ENCODE measurements at places on chromosomes 1 and 21.
A peak's percentile ranks its signal among the peaks of the same experiment; 100 is the strongest.

DNA sequence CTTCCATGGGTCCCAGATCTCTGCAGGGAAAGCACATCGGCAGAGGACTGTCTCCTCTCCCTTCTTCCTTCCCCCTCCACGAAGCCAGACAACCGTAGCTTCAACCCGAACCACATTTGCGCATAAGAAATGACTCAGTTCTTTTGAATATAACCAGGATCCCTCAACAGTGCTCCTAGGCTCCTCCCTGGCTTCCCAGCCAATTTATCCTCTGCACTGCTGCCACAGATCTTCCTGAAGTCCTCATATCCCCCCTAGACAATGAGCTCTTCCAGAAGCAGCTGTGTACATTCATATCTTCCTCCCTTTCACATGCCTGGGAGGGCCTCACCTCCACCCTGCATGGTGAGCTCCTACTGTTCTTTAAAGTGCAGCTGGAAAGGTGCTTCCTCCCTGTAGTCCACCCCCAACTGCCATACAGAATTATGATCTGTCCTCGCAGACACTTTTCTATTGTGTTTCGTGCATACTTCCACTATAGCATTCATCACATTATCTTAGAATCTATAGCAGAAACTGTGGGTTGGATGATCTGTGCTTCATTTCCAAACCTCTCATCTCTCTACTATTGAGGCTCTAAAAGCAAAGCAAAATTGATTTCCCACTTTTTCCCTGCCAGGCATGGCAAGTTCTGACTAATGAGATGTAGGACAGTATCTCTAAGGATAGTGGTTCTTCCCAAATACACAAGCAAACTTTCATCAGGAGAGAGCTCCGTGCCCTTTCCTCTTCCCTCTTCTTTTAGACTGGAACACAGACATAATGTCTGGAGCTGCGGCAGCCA is 179.3 kb upstream of the HMGB4 start:
- no peak for DNase-seq

DNA sequence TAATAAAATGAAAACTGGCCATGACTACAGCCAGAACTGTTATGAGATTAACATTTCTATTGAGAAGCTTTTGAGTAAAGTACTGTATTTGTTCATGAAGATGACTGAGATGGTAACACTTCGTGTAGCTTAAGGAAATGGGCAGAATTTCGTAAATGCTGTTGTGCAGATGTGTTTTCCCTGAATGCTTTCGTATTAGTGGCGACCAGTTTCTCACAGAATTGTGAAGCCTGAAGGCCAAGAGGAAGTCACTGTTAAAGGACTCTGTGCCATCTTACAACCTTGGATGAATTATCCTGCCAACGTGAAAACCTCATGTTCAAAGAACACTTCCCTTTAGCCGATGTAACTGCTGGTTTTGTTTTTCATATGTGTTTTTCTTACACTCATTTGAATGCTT is 164.0 kb downstream of the NEK7 start:
- DNase-seq = no peak

DNA sequence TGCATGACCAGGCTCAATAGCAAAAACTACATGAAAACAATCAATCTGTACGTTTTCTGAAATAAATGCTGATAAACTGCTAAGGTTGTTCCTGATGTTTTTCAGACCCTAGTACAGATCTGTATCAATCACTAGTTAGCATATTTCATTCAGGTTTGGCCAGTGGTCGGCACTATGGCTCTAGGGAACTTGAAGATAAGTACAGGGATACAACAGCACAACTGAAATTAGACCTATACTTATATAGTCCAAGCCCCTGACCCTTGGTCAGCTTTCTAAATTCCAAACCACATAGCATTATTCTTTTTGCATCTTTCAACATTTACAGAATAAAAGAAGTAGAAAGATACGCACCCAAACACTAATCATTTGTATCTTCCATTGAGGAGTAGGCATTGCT is 142.7 kb downstream of the PLPPR4 start:
- no peak for DNase-seq

GRCh38 chr1:158732524-158732923 is 12.0 kb upstream of the OR6K3 start:
- DNase-seq = no peak

- no peak for DNase-seq
Observed at GRCh38 chr1:222927031-222927430, 112.2 kb downstream of the DISP1 start.

DNA sequence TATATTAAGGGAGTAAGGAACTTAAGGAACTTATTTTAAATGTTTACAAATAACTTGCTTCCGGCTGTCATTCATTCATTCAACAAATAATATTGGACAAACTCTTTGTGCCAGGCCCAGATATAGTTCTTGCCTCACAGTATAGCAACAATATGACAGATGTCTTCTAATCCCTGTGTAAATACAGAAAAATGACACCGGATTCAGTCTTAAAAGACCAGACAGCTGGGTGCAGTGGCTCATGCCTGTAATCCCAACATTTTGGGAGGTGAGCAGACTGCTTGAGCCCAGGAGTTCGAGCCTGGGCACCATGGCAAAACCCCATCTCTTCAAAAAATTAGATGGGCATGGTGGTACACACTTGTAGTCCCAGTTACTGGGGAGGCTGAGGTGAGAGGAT is 23.7 kb downstream of the EIF2B3 start:
- no peak for DNase-seq

GRCh38 chr1:11188381-11188780 is 774 bp upstream of the ANGPTL7 start:
- DNase-seq = no peak

DNA sequence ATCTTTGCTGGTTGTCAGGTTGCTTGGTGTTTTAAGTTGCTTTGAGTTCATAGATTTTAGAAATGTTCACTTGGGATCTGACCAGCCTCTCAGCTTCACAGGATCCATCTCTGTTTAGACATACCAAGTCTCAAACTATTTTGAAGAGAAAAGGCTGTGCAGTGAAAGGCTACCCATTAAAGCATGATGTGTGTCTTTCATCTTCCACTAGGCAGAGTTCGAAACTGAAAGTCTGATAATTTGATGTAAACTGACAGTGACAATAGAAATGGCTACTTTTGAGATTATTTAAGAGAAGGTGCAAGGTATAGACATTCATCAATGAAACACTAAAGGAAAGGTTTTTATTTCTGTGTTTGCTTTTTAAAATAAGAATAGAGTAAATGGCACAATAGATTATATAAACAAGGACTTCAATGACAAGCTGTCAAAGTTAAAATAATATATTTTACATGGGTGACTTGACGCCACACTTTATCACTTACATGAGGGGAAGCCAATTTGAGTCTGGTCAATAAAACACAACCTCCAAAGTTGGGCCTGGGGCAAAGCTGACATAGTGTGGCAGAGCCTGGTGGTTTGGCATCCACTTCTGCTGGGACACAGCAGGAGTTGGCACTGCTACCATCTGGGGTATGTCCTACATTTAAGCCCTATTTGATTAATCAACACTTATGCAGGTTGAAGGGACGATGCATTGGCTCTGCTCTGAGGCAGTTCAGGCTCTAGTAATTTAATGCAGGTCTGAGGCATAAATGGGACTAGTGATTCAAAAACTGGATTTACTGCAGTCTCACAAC is 197.7 kb downstream of the CRB1 start:
- DNase-seq = no peak

DNA sequence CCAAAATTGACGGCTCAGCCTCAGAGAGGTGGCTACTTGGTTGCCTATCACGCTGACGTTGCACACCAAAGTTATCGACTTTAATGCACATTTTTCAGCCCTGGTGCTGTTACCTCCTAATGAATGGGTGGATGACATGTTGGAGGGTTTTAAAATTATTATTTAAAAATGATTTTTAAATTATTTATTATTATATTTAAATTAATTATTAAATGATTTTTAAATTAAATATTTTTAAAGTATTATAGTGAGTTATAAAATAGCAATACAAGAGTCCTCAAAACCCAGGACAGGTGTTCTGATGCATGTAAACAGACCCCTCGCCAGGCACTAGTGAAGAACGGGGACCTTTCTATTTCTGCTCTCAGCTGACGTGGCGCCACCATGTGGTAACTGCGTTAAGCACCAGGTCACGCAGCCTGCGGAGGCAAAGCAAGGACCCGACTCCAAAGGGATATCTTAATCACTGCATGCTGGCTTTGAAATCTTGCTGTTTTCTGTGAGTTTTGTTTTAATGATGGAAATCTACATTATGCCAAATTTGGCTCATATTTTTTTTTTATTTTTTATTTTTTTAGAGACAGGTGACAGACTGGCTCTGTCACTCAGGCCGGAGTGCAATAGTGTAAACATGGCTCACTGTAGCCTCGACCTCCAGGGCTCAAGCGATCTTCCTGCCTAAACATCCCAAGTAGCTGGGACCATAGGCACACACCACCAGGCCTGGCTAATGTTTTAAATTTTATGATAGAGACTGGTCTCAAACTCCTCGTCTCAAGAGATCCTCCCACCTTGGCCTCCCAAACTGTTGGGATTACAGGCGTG is 22.6 kb downstream of the CASP9 start:
- DNase-seq = peak; percentile 81

GRCh38 chr1:36836196-36836883 is 198.0 kb downstream of the GRIK3 start:
- no peak for DNase-seq

GRCh38 chr1:114215436-114215835 is 61.8 kb upstream of the SYT6 start:
- DNase-seq = no peak

DNA sequence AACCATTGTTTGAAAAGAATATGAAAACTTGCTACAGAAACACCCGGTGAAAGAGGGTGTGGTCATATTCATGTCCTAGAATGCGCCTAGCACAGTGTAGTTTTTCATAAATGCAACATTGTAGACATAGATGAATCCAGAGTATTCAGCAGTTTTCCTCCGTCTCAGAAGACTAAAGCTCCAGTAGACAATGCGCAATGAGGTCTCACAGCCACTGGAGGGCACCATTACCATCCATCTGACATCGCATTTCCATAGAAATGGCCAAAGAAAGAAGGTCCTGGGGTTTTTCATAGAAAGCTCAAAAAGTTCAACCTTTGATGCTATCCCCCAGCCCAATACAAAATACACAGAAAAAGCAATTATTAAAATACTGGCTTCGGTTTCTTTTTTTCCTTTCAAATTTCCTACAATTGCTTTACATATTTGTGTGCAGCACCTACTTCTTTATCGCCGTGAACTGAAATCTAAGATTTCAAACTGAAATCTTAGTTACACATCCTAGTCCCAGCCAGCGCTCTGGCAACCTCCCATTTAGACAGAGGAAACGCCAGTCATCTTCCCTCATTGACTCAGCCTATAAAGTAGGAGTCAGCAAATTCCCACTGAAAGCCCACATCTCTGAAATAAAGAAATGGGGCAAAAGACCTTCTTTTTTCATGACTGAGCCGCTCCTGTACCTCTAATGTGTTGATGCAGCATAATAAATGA is 3.9 kb upstream of the CD58 start:
- DNase-seq = peak; percentile 70

DNA sequence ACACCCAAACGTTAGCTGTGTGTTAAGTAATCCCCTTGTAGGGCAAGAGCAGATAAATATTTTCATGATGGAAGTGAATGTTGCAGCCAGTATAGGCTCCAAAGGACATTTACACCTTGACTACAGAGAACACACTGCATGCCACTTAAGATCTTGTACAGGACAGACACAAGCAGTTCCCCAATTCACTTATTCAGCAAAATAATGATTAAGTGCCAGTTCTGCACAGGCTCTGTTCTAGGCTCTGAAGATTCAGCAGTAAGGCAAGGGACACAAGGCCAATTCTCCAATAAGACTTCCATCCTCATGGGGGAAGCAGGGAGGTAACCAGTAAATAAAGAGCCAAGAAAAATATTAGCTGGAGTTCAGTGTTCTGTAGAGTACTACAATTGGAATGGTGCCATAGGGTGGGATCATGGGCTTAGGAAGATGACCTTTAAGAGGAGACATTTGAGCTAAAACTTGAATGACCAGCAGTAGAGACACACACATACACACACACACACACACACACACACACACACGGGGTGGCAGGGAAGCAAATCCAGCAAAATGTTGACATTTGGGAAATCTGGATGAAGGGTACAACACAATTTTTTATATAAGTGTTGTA is 199.9 kb upstream of the JUN start:
- no peak for DNase-seq

GRCh38 chr1:75203415-75204277 is 69.5 kb downstream of the LHX8 start:
- DNase-seq = no peak

- no peak for DNase-seq
Observed at GRCh38 chr1:77966291-77966690, 12.6 kb downstream of the FUBP1 start.

- DNase-seq = no peak
Observed at GRCh38 chr1:247908766-247909165, 11.3 kb upstream of the OR2T8 start.

GRCh38 chr1:20413776-20414140 is 72.3 kb downstream of the CAMK2N1 start:
- DNase-seq = no peak

GRCh38 chr1:58812468-58812867 is 28.6 kb upstream of the JUN start:
- no peak for DNase-seq

- no peak for DNase-seq
Observed at GRCh38 chr1:220841293-220841692, 38.0 kb upstream of the HLX start.

DNA sequence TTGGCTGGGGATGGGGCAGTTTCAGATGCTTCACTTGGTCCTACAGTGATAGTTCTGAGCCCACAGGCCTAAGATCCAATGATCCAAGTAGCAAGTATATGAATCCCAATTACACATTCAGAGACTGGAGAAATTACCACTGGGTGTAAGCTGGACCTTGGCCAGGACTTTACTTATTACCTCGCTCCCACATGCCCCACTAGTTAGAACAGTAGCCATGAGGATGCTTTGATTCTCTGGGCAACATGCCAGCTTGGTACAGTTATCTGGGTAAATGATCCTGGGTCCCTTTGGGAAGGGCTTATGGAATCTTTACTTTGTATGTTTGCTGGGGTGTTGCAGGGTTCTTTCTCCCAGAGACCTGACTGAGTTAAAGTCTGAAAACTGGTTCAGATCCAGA is 5.0 kb upstream of the FCAMR start:
- no peak for DNase-seq
